ENCODE measurements at places on chromosomes 1 and 21.

DNA sequence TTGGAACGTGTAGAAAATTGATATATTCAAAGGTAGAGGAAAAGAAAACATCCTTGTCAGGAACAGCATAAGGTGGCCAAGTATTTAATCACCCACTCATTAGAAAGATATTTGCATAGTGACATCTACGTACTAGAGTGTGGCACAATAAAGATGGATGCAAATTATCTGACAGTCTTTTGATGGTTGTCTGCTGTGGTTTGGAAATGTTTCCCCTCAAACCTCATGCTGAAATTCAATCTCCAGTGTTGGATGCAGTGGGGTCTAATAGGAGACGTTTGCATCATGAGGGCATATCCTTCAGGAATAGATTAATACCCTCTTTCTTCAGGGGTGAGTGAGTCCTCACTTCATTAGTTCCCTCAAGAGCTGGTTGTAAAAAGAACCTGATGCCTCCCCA, 34.1 kb upstream of the RUNX1 start:
- no peak for DNase-seq

GRCh38 chr1:43835082-43836021, 98.2 kb upstream of the ARTN start:
- peak; percentile 19 for DNase-seq

GRCh38 chr1:14259191-14259757, 339.2 kb upstream of the KAZN start:
- peak; percentile 54 for DNase-seq

DNA sequence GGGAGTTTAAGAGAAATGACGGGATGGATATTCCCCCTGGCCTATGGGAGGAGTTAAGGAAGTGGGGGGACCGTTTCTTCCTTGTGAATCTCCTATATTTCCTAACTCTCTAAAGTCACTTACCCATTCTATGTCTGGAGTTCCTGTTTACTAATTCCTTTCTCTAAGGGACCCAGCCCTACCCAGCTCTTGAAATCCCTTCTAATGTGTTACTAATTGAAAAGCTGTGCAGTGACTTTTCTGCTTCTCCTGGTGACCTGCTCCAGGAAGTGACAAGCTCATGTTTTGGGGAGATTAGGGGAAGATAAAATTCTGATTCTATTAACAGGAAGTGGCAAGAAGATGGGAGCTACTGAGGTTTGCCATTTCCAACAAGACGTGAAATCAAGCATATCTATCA, 4.0 kb upstream of the SAMSN1 start:
- DNase-seq, result no peak

GRCh38 chr1:6860401-6860800, 75.1 kb downstream of the CAMTA1 start:
- DNase-seq, result no peak

- DNase-seq, result no peak
These were observed 28.2 kb downstream of the VAV3 start for GRCh38 chr1:107936498-107937481.

- no peak for DNase-seq
These were observed 41.0 kb downstream of the GATAD2B start for GRCh38 chr1:153881751-153882150.

DNA sequence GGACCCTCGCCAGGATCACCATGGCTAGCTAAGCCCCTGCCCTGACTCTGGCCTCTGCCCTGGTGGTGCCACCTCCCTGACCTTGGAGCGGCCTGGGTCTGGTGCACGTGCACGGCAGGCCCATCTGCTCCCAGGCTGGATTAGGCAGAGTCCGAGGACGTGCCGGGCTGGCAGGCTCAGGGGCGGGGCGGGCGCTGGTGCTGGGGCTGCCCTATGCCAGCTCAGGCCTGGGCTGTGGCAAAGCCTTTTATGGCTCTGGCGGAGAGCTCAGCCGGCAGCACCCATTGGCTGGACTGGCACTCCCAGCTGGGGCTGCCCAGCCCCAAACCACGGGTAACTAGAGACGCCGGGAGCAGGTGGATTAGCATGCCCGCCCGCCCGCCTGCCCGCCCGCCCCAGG, 17.1 kb upstream of the EDN2 start:
- DNase-seq, result no peak

GRCh38 chr1:160244209-160244608, 18.1 kb downstream of the DCAF8 start:
- DNase-seq, result no peak

DNA sequence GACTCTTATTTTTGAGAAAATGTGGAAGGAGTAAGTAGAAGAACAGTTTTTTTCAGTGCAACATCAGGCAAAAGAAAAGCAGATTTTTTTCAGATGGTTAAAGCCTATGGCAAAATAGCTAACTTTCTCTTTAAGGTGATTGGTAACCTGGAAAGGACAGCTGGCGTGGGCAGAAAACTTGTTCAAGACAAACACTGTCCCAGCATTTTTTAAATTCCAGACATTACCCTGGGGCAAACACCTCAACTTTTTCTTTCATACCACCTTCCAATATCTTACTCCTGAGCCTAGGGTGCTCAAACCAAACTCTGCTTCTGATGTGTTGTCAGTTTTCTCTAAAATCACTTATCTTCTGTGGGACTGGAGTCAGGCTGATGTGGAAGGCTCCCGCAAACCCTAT, 2.7 kb upstream of the LEPR start:
- DNase-seq, result no peak

DNA sequence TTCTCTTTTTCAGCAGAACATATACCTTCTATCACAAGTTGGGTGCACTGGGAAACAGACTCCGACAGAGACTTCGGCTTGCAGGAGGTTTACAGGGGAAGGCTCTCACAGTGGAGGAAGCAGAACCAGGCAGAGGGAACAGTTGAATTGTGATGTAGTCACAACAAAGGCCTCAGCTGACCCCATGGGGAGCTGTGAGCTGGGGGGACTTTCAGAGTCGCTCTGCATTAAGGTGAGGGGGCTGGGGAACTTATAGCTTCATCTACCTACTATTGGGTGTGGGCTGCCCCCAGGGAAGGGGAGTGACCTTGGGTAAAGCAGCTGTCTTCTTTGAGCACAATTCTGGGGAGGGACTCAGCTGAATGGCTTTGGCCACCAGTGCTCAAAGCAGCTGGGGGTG, 94.9 kb upstream of the POU3F1 start:
- DNase-seq, result no peak

DNA sequence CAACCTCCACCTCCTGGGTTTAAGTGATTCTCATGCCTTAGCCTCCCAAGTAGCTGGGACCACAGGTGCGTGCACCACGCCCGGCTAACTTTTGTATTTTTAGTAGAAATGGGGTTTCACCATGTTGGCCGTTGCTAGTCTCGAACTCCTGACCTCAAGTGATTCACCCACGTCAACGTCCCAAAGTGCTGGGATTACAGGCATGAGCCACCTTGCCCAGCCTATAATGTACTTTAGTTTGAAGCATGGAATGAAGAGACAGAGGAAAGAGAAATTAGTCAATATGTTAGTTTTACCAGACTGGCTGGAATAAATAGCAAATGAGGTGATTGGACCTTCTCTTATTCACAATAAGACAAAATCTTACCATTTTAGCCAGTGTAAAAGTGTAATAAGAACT, 89.0 kb downstream of the GTF2B start:
- DNase-seq, result no peak

DNA sequence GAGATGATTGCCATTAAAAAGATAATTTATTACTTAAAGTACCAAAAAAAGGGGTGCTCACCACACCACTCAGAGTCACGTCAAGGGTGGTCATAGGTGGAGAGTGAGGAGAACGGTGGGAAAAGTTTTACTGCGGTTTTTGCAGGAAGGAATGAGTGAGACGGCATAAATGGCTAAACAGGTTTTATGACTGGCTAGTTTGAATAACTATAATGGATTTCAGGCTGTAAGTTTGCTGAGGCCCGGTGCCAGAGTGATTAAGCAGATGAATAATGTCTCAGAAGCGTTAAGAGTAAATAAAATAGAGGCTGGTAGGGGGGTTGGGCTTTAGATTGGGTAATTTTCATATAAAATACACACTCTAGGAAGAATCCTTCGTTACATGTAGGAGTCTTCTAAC, 1337.8 kb downstream of the AMY1C start:
- DNase-seq, result no peak

GRCh38 chr1:76891931-76892622, 24.8 kb downstream of the ST6GALNAC5 start:
- no peak for DNase-seq

Data from large intestine (tissue), 12 donors.